ENCODE measurements at places on chromosomes 13 and 19. TPM values are rescaled to one million over a fixed set of nuclear protein-coding genes. Genes with fewer than 3 reads are reported as not detected.

Gene EIF3K
- 443 TPM for total RNA-seq

Gene LENG9
- 4.0 TPM for total RNA-seq

Gene STOML3
- total RNA-seq, result not detected

Gene PDE4C
- under 0.01 TPM for total RNA-seq

Gene MEIOSIN
- not detected for total RNA-seq

Gene CLEC4G
- under 0.01 TPM for total RNA-seq

Gene CNN1
- not detected for total RNA-seq

Gene LRRC8E
- total RNA-seq, result 1.1 TPM

Gene ZNF541
- 0.39 TPM for total RNA-seq

Gene MKNK2
- total RNA-seq, result 109 TPM

Gene CCL25
- total RNA-seq, result not detected

Gene STARD13
- 19.3 TPM for total RNA-seq

Gene ADGRL1
- 9.5 TPM for total RNA-seq

Gene CGB5
- total RNA-seq, result not detected

Gene CBY2
- total RNA-seq, result not detected

Gene IGLON5
- total RNA-seq, result not detected

Gene FXYD7
- total RNA-seq, result not detected

Gene LINGO3
- total RNA-seq, result not detected

Gene FLT1
- total RNA-seq, result 15.7 TPM

Gene ZNF552
- total RNA-seq, result 7.2 TPM

Gene JAK3
- 1.7 TPM for total RNA-seq

Gene NLRP7
- not detected for total RNA-seq

Gene IL27RA
- 3.1 TPM for total RNA-seq

Gene PRODH2
- not detected for total RNA-seq

Gene ZSCAN5C
- not detected for total RNA-seq

Gene NALCN
- 21.6 TPM for total RNA-seq

Gene FFAR3
- not detected for total RNA-seq

Gene TTC9B
- total RNA-seq, result not detected

Gene SHD
- not detected for total RNA-seq

Gene SCAMP4
- 18.2 TPM for total RNA-seq

Gene SPRED3
- total RNA-seq, result 0.39 TPM
